Smooth muscle cell of bladder (primary cell): ENCODE measurements at places on chromosomes 1 and 21. TPM values are rescaled to one million over a fixed set of nuclear protein-coding genes. Genes with fewer than 3 reads are reported as not detected.

PAPPA2 gene
- total RNA-seq = 3.8 and 9.3 TPM in 2 replicates

VHLL gene
- total RNA-seq = 0.28 TPM in 1 of 2 replicates, not detected in the other

OR2L3 gene
- not detected in 2 replicates for total RNA-seq

RIPPLY3 gene
- total RNA-seq = not detected in 2 replicates

MYOM3 gene
- total RNA-seq = 0.09 TPM in 1 of 2 replicates, not detected in the other

GJB3 gene
- total RNA-seq = not detected in 2 replicates

GPR37L1 gene
- total RNA-seq = under 0.01 TPM in 1 of 2 replicates, not detected in the other

PDC gene
- 0.28 TPM in 1 of 2 replicates, not detected in the other for total RNA-seq

HCN3 gene
- total RNA-seq = 0.71 and 1.0 TPM in 2 replicates

PRAMEF27 gene
- not detected in 2 replicates for total RNA-seq

DNALI1 gene
- 1.7 and 4.0 TPM in 2 replicates for total RNA-seq

SH3D21 gene
- total RNA-seq = 1.8 and 5.0 TPM in 2 replicates

C1orf122 gene
- 18.7 and 19.8 TPM in 2 replicates for total RNA-seq

SLC44A5 gene
- total RNA-seq = 0.09 and 0.14 TPM in 2 replicates

PDE9A gene
- total RNA-seq = 3.5 and 6.0 TPM in 2 replicates

SLC50A1 gene
- 35.4 and 37.4 TPM in 2 replicates for total RNA-seq

ETV3L gene
- not detected in 2 replicates for total RNA-seq

DMBX1 gene
- total RNA-seq = not detected in 2 replicates

MT1HL1 gene
- not detected in 2 replicates for total RNA-seq

TACSTD2 gene
- 0.09 and 0.14 TPM in 2 replicates for total RNA-seq

HPCA gene
- total RNA-seq = under 0.01 and 0.18 TPM in 2 replicates

OR2AK2 gene
- not detected in 2 replicates for total RNA-seq

PTAFR gene
- total RNA-seq = not detected in 2 replicates
